ENCODE measurements at places on chromosomes 1 and 21.

DNA sequence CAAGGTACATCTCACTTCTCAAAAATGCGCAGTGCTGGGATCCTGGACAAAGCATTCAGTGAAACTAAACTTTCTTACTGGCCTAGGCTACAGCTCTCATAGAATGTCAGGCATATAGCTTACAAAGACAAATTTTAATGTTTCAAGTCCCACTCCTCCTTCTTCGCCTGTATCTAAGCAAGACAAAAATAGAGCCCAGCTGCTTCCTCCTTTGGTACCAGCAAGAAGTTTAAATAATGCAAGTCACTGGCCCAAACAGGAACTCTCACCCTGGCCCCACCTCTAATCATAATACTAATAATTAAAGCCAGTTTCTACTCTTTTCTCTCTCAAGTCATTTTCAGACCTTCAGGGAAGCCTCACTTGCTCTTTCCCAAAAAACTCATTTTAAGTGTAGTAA, 1267.9 kb downstream of the MRPL39 start:
- no peak for DNase-seq

DNA sequence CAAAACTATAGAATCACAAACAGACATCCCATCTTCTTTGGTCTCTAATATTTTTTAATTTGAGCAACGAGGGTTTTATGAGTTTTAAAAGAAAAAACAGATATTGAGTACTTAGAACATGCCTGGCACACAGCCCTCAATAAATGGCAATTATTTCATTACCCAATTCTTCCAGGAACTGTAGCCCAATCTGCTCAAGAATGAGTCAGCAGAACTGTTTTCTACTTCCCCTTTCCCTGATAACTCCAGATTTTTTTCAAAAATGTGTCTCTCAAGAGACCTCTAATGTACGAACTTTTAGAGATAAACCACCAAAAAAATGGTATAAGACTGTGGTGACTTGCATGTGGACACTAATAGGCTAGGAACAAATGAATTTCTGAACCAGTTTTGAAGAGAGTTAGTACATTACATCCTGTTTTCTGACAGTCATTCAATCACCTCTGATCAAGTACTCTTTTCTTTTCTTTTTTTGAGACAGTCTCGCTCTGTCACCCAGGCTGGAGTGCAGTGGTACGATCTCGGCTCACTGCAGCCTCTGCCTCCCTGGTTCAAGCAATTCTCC, 11.5 kb downstream of the ABL2 start:
- peak; percentile 80 for DNase-seq

- DNase-seq, result no peak
These were observed 35.2 kb downstream of the TGFBR3 start for GRCh38 chr1:91850708-91851107.

DNA sequence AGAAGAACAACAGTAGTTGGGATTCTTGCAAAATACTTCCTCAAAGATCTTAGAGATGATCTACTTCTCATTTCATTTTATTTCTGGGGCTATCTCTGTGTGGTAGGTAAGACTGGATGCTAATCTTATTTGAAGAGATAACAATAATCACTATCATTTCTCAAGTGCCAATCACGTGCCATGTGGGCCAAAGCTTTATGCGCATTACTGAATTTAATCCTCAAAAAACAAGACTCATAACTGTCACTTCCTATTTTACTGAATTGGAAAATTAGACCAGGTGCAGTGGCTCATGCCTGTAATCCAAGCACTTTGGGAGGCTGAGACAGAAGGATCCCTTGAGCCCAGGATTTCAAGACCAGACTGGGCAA, 121.7 kb downstream of the KCNN3 start:
- no peak for DNase-seq

DNA sequence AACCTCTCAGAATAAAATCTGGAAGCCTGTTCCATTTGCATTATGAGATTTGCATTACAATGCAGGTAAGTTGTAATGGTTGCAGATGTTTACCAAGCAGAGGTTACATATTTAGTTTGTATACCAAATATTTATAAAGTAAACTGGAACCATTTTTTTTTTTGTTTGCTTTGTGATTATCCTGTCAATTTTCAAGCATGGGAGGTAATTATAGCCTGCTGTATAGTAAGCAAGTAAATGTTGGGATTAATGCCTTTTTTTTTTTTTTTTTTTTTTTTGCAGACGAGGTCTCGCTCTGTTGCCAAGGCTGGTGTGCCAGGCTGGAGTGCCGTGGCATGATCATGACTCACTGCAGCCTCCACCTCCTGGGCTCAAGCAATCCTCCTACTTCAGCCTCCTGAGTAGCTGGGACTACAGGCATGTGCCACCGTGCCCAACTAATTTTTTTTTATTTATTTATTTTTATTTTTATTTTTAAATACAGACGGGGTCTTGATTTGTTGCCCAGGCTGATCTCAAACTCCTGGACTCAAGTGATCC, 21.0 kb downstream of the NFYC start:
- no peak for DNase-seq

- no peak for DNase-seq
These were observed 207.1 kb upstream of the SGIP1 start for GRCh38 chr1:66326867-66327266.

GRCh38 chr1:214440219-214440965, 111.0 kb downstream of the PTPN14 start:
- DNase-seq, result no peak

DNA sequence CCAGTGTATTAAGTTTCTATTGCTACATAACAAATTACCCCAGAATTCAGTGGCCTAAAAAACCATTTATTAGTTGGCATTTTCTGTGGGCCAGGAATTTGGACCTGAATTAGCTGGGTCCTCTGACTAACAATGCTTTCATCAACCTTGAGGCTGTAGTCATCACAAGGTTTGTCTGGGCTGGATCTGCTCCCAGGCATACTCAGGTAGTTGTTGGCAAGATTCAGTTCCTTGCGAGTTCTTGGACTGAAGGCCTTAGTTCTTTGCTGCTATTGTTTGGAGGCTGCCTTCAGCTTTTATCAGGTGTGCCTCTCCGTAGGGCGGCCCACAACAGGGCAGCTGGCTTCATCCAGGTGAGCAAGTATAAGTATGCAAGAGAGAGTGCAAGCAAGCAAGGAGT, 31.4 kb upstream of the DEPDC1 start:
- no peak for DNase-seq

DNA sequence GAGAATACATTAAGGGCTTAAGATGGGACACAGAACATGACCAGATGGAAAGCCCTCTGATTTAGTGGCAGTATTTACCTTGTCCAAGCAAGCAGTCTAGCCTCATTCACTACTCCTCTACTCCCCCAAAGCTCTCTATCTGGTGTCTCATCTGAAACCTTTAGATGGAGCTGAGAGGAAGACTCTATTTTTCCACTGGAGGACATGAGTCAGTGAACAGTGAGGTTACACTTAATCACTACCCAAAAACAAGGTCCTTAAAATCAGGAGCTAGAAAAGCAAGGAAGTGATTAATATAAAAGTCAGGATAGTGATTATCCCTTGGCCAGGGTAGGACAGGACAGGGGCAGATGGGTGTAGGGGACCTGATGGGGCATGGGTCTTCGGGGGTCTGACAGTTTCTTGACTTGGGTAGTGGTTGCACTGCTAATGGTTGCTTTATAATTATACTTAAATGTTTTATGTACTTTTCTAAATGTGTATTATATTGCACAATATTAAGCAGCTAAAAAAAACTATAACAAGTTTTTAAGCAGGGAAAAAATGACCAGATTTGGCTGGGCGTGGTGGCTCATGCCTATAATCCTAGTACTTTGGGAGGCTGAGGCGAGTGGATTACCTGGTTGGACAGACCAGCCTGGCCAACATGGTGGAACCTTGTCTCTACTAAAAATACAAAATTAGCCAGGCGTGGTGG, 3.0 kb downstream of the PTPN22 start:
- DNase-seq, result peak; percentile 73

DNA sequence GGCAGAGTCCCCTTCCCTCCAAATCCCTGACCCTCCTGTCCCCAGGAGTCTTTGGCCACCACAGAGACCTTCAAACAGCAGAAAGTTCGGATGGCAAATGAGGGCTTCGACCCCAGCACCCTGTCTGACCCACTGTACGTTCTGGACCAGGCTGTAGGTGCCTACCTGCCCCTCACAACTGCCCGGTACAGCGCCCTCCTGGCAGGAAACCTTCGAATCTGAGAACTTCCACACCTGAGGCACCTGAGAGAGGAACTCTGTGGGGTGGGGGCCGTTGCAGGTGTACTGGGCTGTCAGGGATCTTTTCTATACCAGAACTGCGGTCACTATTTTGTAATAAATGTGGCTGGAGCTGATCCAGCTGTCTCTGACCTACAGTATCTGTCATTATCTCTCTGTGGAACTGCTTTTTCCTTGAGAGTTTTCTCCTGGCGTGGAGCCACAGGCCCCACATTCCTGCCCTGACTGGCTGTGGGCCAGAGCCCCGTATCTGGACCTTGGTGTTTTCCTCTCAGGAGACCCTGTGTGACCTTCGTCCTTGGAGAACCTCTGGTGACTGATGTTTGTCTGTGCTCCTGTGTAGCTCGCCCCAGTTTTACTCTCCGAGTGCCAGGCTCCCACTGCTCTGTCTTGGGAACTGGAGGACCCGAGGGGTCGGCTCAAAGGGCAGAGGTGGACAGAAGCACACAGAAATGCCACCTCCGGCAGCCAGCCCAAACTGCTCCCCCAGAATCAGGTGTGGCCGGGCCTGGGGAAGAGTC, 4.8 kb downstream of the SLC27A3 start:
- no peak for DNase-seq

DNA sequence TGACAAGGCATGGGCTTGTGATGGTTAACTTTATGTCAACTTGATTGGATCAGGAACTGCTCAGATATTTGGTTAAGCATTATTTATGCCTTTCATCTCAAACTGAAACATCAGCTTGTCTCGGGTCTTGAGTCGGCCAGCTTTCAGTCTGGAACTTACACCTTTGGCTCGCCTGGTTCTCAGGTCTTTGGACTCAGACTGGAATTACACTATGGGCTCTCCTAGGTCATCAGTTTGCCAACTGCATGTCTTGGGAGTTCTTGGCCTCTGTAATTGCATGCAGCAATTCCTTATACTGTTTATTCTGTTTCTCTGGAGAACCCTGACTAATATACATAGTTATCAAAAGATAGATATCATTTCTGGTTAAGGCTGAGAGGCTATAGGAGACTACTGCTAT, 653.7 kb downstream of the ADGRL2 start:
- DNase-seq, result no peak

GRCh38 chr1:229156872-229157271, 114.0 kb upstream of the RAB4A start:
- peak; percentile 7 for DNase-seq

DNA sequence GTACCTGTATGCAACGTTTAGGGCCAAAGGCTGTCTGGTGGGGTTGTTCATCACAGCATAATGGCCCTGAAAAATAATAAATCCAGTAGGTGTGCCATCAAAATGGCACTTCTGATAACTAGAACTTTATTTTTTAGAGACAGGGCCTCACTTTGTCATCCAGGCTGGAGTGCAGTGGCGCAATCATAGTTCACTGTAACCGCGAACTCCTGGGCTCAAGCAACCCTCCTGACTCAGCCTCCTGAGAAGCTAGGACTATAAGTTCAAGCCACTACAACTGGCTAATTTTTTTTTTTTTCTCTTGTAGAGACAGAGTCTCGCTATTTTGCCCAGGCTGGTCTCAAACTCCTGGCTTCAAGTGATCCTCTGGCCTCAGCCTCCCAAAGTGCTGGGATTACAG, 4.7 kb downstream of the SNAPIN start:
- DNase-seq, result peak; percentile 79

DNA sequence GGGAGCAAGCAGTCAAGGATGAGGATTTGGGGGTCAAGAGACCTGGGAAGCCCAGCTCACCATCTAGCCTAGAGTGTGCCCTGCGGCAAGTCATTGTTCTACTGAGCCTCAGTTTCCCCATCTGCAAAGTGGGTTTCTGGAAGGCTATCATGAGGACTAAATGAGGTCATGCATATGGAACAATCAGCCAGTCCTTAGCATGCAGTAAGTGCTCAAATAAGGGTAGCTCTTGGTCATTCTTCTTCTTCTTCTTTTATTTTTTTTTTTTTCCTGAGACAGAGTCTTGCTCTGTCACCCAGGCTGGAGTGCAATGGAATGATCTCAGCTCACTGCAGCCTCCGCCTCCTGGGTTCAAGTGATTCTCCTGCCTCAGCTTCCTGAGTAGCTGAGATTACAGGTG, 99.9 kb upstream of the RUNX3 start:
- DNase-seq, result no peak

- no peak for DNase-seq
These were observed 487.0 kb upstream of the RGS18 start for GRCh38 chr1:191671236-191671635.

- no peak for DNase-seq
These were observed 68.0 kb downstream of the RUNX3 start for GRCh38 chr1:24861821-24862727.

DNA sequence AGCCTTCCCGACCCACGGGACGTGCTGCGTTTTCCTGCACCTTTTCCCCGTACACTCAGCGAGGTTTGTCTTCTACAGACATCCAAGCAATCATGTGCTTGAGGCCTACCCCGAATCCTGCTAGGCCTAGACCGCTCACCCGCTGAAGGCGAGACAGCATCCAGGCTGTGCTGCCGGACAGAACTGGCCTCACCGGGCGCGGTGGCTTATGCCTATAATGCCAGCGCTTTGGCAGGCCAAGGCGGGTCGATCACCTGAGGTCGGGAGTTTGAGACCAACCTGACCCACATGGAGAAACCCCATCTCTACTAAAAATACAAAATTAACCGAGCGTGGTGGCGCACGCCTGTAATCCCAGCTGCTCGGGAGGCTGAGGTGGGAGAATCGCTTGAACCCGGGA, 54.1 kb downstream of the ECE1 start:
- no peak for DNase-seq

GRCh38 chr1:197225611-197226010, 42.4 kb upstream of the CRB1 start:
- no peak for DNase-seq

- DNase-seq, result no peak
These were observed 22.4 kb downstream of the PRRX1 start for GRCh38 chr1:170686291-170686690.

DNA sequence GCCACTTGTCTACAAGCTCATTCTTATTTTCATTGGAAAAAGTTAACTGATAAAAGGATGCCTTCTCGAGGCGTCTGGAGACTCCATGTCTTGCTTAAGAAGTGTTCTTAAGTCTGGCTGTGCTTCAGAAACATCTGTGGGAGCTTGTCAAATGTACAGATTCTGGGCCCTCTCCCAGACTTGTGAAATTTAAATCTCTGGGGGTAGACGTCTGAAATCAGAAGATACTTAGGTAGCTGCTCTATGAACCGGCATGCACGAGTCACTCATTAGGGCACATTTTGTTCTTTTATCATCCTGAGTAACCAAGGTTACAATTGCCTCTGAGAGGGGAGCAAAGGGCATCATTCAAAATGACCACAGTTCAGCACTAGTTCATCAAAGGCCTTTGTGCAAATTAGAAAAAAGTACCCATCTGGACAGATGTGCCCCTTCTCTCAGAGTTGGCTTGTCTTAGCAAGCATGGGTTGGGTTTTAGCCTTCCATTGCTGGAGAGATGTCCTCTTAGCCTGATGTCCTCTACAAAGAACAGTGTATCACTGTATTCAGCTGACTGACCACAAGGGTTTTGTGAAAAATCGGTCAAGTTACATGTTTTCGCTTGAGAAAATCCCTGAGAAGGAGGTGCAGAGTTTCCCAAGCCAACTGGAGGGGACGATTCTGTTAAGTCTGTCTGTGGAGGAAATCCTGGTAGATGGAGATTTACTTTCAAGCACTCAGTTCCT, 156.9 kb downstream of the ASTN1 start:
- peak; percentile 75 for DNase-seq

- DNase-seq, result no peak
These were observed 249.9 kb downstream of the LRRIQ3 start for GRCh38 chr1:73948055-73948454.

- DNase-seq, result peak; percentile 92
These were observed 36.2 kb upstream of the LYST start for GRCh38 chr1:235902677-235903542.

GRCh38 chr1:18041102-18041501, 66.5 kb upstream of the IGSF21 start:
- DNase-seq, result no peak

Measured in fibroblast of mammary gland (primary cell).